ENCODE measurements at places on chromosomes 11 and 22. TPM values are rescaled to one million over a fixed set of nuclear protein-coding genes. Genes with fewer than 3 reads are reported as not detected.

The KRTAP5-8 gene
- total RNA-seq, result not detected

The MS4A4E gene
- total RNA-seq, result not detected

The GNG3 gene
- not detected for total RNA-seq

The NAALADL1 gene
- 11.0 TPM for total RNA-seq
